Stimulated activated CD4-positive, alpha-beta T cell treated with anti-CD3 and anti-CD28 coated beads, Interleukin-1b, Interleukin-23, amount 100 ng/mL, for 4 hours (primary cell): ENCODE measurements at places on chromosomes 7 and 10.
A peak's percentile ranks its signal among the peaks of the same experiment; 100 is the strongest.

DNA sequence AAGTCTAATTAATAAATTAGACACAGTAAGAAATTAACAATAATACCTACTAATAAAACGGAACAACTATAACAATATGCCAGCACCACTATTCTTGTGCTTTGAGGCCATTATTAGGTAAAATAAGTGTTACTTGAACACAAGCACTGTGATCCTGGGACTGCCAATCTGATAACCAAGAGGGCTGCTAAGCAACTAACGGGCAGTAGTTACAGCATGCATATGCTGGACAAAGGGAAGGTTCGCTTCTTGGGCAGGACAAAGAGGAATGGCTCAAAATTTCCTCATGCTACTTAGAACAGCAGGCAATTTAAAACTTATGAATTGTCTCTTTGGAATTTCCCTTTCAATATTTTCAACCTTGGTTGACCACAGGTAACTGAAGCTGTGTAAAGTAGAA is 718.6 kb downstream of the SORCS3 start:
- DNase-seq, result no peak

GRCh38 chr10:85657476-85658113 is 709.0 kb downstream of the GRID1 start:
- DNase-seq, result no peak

- DNase-seq, result no peak
Measured at GRCh38 chr10:3932597-3933375, 147.8 kb upstream of the KLF6 start.

- no peak for DNase-seq
Measured at GRCh38 chr10:97011397-97011796, 174.4 kb downstream of the SLIT1 start.

DNA sequence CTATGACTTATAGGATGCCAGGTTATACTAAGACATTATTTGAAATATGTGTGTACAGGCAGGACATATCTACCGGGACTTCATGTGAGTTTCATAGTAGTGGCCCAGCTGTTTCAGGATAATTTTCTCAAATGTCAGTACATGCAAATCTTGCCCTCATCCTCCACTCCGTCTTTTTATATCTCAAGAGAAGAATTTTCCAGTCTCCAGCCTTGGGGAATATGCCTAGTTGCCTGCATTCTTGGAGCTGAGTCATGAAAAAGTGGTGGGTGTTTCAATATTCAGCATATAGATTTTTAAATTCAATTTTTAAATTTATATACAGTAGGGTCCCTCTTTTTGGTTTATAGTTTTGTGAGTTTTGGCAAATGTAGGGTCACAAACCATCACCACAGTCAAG is 236.7 kb downstream of the OTUD1 start:
- DNase-seq, result no peak

GRCh38 chr7:51261117-51261835 is 55.3 kb downstream of the COBL start:
- no peak for DNase-seq

GRCh38 chr7:102933763-102934162 is 21.0 kb downstream of the LRRC17 start:
- no peak for DNase-seq

- DNase-seq, result no peak
Measured at GRCh38 chr7:54333952-54334351, 208.2 kb upstream of the VSTM2A start.

DNA sequence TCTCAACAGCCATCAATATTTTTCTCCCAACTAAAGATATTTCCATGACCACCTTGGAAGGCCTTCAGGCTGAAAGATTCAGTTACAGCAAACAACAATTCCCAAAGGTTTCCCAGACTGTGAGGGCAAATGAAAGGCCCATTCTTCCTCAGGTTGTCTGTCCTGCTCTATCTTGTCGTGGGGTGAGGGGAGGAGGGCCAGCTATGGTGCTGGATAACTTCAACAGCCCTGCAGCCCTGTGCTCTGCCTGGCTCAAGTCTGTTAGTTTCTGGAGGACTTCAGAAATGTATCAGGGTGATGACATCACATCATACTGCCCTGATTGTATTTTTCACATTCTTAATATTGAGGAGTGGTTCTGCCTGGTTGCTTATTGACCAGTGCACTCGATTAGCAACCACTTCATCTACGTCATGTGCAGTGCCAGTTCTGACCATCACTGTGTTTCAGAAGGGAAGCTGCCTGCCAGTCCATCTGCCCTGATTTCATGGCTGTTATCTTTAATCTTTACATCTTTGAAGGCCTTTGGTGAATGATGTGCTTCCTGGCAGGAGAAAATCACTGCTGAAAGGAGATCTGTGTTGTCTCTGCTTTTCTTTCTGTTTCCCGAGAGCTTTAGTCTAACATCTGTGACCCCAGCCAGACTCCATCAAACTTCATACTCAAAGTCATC is 135.5 kb downstream of the NRF1 start:
- DNase-seq, result no peak

GRCh38 chr7:158161194-158161593 is 426.4 kb downstream of the PTPRN2 start:
- DNase-seq, result no peak

GRCh38 chr7:129385116-129385515 is 49.1 kb upstream of the STRIP2 start:
- no peak for DNase-seq

DNA sequence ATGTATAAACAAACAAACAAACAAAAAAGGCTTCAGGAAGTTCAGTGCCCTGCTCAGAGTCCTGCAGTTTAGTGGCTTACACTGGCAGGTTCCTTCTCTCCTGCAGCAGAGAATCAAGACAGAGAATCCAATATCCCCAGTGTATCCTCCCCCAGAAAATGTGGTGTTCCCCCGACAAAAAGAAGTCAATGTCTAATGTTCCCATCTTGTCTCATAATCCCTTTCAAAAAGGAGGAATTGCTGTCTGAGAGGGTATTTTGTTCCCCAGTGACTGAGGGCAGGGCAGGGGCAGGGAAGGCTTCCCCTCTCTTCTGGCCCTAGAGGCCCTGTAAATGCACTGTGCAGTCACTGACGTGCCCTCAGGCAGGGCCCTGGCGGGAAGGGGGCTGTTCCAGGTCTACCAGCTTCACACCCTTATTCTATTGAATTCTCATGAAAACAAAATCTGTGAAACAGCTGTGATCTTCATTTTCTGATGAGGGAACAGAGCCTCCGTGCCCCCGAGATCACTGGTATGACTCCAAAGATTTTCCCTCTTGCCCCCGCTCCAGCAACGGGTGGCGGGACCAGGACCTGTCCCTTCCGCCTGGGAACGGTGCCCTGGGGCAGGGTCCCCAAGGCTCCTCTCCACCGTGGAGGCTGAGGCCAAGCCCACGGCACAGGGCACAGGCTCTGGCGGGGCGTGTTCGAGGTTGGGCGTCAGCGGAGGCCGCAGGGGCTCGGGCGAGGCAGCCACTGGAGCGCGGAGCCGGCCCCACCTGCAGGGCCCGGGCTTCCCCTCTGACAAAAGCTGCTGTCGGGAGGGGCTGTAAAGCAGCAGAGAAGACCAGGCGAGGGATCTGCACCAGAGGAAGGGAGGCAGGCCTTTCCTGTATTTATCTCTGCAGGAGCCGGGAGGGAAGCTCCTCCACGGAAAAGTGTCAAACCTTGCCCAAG is 13.4 kb upstream of the WDFY4 start:
- no peak for DNase-seq

GRCh38 chr10:72316748-72317435 is 37.8 kb downstream of the DNAJB12 start:
- no peak for DNase-seq

DNA sequence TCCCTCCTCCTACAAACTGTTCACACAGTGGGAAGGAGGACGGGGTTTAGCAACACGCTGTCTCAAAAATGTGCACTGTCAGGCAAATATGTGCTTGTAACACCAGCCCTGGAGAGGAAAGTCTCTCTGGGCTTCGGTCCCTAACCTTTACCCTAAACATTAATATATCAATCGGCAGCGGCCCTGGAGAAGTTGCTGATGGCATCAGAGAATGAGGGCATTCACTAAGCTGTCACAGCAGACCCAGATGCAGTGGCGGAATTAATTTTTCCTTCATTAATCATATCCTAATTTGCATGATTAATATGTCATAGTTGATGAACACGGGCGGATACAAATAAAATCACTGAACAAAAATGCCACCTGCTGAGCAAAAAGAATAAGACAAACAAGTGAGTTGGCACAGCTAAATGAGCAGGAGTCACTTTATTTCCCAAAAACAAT is 45.2 kb upstream of the INSIG1 start:
- DNase-seq, result no peak

- DNase-seq, result no peak
Measured at GRCh38 chr10:100571084-100571856, 35.5 kb downstream of the HIF1AN start.

DNA sequence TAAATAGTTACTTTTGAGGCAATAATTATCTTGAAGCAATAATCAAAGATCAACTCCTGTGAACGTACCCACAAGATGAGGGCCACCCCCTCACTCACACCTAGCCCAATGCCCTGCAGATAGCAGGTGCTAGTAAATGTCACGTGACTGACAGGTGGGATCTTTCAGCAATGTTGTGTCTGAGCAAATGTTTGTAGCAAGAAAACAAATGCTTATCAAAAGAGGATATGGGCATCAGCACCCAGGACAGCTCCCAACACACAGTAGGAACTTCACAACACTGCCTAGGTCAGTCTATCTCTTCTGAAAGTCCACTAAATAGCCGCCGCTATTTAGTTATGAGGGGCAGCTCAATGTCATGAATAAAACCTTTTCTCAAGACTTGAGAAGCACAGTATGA is 120.8 kb upstream of the PDLIM1 start:
- DNase-seq, result no peak

DNA sequence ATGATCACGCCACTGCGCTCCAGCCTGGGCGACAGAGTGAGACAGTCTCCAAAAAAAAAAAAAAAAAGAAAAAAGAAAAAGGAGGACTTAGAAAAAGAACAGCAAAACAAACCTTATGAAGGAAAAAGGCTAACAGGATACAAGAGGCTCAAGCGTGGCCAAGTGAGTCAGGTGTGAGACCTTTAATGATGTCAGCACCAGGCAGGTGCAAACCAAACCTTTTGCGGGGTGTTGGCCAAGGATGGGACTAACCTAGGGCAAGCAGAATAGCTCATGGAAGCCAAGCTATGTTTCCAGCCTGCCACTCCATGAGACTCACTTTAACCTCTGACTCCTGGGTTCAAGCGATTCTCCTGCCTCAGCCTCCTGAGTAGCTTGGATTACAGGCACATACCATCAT is 11.3 kb upstream of the GNA12 start:
- no peak for DNase-seq

DNA sequence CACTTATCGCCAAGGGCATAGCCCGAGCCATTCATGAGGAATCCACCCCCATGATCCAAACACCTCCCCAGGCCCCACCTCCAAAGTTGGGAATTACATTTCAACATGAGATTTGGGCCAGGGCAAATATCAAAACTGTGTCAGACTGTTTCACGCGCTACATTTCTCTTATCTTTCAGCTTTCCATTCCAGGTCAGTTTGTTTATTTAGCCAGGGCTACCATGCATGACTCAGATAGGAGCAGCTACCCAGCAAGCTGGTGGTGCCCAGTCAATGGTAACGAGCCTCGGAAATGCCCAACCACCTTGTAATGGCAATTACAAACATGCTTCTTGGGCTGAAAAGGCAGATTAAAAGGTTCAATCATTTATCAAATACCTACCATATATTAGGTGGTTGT is 43.6 kb upstream of the BAMBI start:
- no peak for DNase-seq

GRCh38 chr10:122495406-122496340 is 34.3 kb downstream of the HTRA1 start:
- no peak for DNase-seq

GRCh38 chr7:158302274-158303070 is 285.2 kb downstream of the PTPRN2 start:
- DNase-seq, result no peak

DNA sequence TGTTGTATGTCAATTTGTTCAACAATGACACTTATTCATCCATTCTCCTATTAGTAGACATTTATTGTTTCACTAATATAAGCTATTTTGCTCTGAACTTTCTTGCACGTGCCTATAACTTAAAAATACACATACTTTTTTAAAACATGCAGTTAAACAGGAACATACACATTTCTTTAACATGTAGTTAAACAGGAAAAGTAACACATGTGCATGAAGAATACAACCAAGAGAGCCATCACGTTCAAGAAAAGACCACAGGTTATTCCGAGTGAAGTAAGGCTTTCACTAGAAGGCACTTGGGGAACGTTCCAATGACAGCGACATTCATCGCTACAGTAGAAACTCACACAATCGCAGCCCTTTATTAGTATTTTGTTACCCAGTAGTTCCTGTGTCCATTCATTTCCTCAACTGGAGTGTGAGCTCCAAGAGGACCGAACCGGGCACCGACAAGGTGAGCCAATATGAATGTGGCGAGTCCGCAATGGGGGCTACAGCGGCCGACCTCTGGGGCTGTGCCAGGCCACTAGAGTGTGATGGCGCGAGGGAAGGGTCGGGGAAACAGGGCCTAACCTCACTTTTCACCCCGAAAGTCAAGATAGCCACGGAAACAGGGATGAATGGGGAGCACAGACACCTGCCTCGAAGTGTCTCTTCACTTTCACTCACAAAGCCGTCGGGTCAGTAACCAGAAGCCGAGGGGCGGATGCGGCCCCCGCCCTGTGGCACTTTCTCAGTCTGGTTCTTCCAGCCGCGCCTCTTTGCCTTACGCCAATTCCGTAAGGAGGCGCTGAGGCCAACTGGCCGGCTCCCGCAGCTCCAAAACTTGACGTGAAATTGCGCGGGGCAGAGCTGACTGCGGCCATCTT is 775 bp upstream of the SEPTIN7 start:
- peak; percentile 70 for DNase-seq

DNA sequence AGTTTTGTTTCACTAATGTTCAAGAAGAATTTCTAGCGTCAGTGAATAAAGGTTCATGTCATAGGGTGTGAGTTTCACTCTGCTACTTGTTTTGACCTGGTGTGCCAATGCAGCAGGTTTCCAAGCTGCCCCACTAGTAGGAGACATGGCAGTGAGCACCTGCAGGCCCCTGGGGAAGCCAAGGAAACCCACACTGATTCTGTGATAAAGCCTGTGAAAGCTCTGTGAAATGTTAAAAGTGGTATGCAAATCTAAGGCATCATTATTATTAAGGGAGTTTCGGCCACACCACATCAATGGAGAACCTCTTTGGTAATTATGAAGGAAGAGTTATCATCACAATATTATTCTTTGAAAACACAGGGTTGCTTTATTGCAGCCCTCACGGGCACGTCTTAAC is 46.4 kb downstream of the ABCB5 start:
- no peak for DNase-seq

GRCh38 chr10:99858849-99859248 is 76.4 kb downstream of the ABCC2 start:
- DNase-seq, result no peak

- DNase-seq, result no peak
Measured at GRCh38 chr10:7082967-7083366, 327.9 kb downstream of the SFMBT2 start.

GRCh38 chr7:84389242-84389641 is 194.7 kb upstream of the SEMA3A start:
- DNase-seq, result no peak

- DNase-seq, result no peak
Measured at GRCh38 chr10:70889291-70889690, 926 bp upstream of the PCBD1 start.

GRCh38 chr10:104492329-104492940 is 138.8 kb downstream of the CFAP58 start:
- no peak for DNase-seq
